ENCODE measurements at places on chromosomes 3 and 15.

- DNase-seq, result no peak
These were observed 420.5 kb upstream of the NAALADL2 start for GRCh38 chr3:174438501-174439145.

DNA sequence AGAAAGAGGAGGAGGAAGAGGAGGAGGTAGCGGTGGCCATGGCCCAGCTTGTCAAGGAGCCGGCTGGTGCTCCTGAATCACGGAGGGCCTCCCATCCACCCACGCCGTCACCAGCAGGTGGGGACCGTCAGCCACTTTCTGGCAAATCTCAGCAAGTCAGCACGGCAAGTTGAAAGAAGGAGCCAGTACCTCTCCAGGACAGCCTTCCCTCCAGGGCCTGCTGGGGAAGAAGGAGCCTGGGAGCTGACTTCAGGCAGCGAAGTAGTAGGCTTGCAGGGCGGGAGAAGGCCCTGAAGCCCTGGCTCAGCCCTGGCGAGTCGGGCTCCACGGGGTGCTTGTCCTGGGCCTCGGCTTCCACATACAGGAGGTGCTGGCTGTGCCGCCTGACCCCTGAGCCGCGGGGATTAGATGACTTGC is 99.2 kb upstream of the TRPM1 start:
- DNase-seq, result peak; percentile 62

- no peak for DNase-seq
These were observed 24.7 kb downstream of the GOLGA6L2 start for GRCh38 chr15:23422099-23422945.

- no peak for DNase-seq
These were observed 49.5 kb downstream of the ST6GAL1 start for GRCh38 chr3:186979852-186980251.

DNA sequence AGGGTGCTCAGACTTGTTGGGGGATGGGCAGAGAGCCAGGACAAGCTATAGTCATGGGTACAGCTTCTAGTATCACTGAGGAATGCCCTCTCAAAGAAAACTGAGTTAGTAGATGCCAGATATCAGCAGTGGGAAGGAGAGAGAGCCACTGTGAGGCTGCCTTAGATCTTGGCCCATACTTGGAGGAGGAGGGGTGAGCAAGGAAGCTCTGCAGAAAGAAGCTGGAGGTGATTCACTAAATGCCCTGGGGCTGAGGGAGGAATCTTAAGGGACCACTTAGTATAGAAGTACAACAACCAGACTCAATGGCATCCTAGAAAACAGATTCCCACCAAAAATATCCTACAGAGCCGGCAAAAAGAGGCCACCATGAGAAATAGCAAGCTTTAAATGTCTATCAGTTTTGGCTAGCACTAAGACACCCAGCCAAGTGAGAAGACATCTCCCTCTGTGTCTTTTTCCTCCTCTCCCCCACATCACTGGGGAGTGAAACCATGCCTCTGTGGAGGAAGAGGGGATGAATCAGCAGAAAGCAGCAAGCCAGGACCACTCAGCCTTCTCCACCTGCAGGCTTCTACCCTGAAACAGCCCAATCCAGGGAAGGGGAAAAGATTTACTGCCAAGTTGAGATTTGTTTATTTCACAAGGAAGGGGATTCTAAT is 282.5 kb upstream of the STT3B start:
- no peak for DNase-seq
